ENCODE measurements at places on chromosomes 5 and 9.

GRCh38 chr9:93517331-93517730 lies 59.1 kb upstream of the PHF2 start:
- no peak for DNase-seq

DNA sequence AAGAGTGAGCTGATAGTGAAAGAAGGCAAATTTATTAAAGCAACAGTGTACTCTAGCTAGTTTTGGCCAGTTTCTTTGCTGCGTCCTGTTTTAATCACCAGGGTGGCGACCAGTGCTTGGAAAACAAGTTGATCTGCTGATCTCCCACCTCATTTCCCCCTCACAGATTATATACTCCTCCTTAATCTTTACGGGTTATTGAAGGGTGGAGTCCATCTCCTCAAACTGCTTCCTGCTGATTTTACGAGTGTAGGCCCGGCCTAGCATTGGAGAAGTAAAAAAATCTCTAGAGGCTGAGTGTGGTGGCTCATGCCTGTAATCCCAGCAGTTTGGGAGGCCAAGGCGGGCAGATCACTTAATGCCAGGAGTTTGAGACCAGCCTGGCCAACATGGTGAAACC lies 14.0 kb upstream of the CFAP95 start:
- DNase-seq, result no peak

DNA sequence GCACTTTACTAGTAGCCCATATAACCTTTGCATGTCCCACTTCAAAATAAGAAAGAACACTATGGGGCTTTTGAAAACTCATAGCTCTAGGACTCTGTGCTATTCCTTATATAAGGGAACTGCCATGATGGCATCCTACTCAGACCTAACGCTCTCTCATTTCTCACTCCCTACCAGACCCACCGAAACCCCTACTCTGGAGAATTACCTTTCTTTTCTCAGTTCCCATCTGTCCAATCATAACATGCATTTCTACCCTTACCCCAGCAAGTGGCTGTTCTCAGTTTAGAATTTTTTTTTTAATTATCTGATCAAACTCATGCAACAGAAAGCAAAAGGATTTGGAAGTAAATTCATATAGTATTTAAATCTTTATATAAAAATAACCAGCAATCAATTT lies 27.3 kb downstream of the CARNMT1 start:
- no peak for DNase-seq

DNA sequence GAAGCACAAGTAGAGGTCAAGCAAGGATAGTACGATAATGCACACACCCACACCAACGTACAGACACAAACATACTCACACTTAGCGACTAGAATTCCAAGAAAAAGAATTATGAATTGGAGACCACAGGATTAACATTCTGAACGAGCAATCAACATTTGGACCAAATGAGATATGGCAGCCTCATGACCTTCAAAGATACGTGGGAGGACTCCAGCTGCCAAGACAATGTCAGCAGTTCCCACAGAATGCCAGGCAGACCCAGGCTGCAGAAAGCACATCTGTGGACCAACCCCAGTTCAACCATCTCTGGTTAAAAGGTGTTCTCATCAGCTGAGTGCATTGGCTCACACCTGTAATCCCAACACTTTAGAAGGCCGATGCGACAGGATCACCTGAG lies 187.6 kb upstream of the GRAMD2B start:
- DNase-seq, result no peak

GRCh38 chr9:88775037-88775471 lies 216.2 kb upstream of the S1PR3 start:
- DNase-seq, result no peak
